ENCODE measurements at places on chromosomes 12 and 14.
A peak's percentile ranks its signal among the peaks of the same experiment; 100 is the strongest.

DNA sequence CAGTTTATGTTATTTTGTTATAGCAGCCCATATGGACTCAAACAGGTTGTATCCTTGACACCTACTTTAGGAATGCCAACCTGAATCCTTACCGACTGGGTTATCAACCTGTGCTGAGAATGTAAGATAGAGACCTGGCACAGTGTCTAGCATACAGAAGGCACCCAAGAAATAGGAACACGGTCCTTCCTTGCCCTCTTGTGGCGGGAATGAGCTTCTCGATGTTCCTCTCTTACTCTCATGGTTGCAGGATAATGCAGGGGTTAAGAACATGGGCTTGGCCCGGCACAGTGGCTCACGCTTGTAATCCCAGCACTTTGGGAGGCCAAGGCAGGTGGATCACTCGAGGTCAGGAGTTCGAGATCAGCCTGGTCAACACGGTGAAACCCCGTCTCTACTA lies 6.5 kb downstream of the C12orf43 start:
- DNase-seq: no peak

DNA sequence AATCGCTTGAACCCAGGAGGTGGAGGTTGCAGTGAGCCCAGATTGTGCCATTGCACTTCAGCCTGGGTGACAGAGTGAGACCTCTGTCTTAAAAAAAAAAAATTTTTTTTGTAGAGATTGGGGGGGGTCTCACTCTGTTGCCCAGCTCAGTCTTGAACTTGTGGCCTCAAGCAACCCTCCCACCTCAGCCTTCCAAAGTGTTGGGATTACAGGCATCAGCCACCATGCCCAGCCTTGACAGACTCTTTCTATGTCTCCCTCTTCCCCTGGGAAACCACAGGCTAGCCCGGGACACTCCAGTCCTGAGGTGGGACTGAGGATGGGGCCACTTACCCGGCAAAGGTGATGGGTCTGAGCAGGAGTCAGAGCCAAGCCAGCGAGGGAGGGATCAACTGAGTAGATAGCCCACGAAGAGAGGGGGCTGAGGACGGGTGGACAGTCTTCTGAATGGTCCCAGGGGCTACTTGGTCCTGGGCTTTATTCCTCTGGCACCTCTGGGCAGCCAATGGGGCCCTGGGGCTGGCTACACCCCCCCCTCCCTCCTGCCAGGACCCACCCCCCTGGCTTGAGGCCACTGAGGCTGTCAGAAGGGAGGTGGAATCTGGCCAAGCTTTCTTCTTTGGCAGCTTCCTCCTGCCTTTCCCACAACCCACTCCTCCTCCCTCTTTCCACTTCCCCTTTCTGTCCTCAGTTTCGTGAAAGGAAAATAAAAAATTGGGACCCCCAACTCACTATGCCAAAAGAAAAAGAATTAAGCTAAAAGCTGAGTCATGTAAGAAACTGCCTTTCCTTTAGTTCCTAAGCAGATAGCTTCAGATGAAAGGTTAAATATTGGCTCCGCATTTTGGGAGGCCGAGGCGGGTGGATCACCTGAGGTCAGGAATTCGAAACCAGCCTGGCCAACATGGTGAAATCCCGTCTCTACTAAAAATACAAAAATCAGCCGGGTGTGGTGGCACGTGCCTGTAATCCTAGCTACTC lies at the start of gene SDS:
TSS of gene SDS (minus strand) at position 453 of the 981 bp plus-strand sequence. CDS start 4,179 bp downstream, outside the sequence.
- peak; percentile 48 for DNase-seq

- DNase-seq: no peak
Measured at GRCh38 chr14:65833267-65833880, 420.8 kb downstream of the FUT8 start.

DNA sequence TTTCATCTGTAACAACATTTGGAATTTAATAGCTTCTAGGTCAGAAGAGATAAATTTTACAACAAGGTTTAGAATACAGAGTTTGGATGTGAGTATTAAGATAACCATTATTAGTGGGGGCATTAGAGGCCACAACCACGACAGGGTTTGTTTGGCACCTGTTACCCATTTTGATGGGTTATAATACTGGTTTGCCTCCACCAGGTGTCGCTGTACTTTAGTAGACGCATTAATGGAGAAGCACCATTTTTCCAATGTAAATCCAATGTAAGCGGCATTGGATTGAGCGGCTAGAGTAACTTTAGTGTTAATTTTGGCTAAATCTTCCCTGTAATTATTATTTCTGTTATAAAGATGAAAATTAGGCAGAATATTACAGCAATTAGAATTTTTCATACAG lies 136.2 kb downstream of the SLCO1B3 start:
- DNase-seq: no peak

- DNase-seq: no peak
Measured at GRCh38 chr14:93161411-93161940, 23.2 kb downstream of the MOAP1 start.

DNA sequence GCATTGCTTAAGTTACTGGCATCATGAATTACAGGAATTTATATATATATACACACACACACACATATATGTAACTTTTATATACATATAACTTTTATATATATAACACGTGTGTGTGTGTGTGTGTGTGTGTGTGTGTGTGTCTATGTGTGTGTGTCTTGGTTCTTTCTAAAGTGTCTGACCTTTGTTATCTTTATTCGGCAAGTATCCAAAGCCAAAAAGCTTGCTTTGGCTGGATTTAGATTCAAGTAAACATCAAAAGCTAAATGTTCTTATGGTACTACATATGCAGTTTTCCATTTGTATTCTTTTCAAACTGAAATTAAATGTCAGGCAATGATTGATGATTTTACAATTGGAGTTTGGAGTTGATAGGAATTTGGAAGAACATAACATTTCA lies 69.9 kb downstream of the SLC16A7 start:
- DNase-seq: no peak

GRCh38 chr14:22088614-22089342 lies 415.2 kb upstream of the OR4E1 start:
- no peak for DNase-seq

DNA sequence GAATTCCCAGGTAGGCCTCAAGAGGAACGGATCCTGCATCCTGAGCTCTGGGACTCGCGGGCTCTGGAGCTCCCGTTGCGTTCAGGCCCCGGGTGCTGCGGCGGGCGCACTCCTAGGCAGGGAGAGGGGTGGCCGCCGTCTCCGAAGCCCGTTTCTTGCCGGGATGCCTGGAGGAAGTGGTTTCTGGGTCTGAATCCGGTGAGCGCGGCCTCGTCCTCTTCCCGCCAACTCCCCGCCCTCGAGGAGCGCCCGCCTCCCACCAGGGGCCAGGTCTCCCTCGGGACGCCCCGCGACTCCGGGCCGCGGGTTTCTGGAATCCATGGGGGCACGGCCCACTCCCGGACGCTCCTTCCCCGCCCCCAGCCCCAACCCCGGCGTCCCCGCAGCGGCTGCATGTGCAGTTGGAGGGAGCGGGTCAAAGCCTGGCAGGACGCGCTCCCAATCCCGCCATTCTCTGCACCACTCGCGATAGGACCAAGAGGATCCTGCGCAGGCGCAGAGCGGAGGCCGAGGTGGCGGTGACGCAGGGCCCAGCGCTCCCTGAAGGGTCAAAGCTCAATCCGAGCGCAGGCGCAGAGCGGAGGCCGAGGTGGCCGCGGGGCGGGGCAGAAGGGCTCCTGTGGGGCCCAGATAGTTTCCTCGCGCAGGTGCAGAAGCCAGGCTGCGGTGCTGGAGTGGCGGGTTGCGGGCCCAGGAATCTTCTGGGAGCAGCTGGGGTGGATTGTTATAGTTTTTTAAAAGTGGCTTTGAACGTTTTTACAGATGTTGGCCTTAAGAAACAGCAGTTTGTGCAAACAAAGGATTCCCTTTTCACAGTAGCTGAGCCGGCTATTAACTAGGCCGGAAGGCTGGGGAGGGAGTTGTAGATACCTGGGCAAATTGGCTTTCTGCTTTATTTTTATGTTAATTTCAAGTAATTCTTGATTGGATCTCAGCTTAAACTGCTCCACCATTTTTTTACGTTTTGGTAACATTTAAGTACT lies 796.4 kb downstream of the AACS start:
- DNase-seq: no peak

- peak; percentile 27 for DNase-seq
Measured at GRCh38 chr14:30129807-30130206, 202.2 kb upstream of the PRKD1 start.

GRCh38 chr12:114166362-114166761 lies 200.2 kb upstream of the RBM19 start:
- DNase-seq: no peak

DNA sequence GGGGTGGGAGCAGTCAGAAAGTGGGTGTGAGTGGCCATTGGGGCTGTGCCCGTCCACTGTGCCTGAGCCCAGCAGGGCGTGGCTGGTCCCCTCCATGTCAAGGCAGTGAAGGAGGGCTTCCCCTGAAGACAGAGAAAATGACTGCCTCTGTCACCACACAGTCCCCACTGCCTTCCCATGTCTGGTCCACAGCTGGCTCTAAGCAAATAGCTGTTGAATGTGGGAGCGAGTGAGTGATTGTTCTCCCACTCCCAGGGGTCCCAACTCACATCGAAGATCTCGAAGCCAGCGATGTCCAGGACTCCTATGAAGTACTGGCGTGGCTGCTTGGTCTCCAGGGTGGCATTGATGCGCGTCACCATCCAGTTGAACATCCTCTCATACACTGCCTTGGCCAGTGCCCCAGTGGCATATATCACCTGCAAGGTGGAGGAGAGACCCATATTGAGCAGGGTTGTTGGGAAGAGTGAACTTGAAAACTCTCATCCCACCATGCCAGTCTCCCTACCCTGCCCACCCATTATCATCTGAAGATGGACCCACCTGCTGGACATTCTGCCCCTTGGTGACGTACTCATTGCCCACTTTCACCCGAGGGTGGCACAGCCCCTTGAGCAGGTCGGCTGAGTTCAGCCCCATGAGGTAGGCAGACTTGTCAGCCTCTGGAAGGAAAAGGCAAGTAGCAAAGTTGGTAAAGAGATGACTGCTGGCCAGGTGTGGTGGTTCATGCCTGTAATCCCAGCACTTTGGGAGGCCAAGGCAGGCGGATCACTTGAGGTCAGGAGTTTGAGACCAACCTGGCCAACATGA lies 6.6 kb downstream of the MYH7 start:
- no peak for DNase-seq
